Stimulated activated CD4-positive, alpha-beta T cell treated with anti-CD3 and anti-CD28 coated beads, Interleukin-1b, Interleukin-23, amount 100 ng/mL, for 1 hour (primary cell): ENCODE measurements at places on chromosomes 5 and 9.

DNA sequence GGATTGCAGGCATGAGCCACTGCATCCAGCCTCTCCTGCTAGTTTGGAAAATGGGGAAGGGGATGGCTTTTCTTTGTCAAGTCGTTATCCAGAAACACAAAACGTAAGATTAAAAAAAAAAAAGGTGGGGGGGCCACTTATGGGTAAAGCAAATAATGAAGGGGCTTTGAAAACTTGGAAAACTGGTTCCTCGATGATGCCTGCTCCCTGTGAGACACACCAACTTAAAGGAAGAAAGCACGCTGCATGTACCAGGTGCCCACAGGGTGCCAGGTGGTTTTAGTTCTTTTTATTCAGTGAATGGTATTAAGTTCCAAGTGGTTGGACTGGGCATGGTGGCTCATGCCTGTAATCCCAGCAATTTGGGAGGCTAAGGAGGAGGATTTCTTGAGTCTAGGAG is 170.1 kb downstream of the GOLPH3 start:
- DNase-seq = no peak

DNA sequence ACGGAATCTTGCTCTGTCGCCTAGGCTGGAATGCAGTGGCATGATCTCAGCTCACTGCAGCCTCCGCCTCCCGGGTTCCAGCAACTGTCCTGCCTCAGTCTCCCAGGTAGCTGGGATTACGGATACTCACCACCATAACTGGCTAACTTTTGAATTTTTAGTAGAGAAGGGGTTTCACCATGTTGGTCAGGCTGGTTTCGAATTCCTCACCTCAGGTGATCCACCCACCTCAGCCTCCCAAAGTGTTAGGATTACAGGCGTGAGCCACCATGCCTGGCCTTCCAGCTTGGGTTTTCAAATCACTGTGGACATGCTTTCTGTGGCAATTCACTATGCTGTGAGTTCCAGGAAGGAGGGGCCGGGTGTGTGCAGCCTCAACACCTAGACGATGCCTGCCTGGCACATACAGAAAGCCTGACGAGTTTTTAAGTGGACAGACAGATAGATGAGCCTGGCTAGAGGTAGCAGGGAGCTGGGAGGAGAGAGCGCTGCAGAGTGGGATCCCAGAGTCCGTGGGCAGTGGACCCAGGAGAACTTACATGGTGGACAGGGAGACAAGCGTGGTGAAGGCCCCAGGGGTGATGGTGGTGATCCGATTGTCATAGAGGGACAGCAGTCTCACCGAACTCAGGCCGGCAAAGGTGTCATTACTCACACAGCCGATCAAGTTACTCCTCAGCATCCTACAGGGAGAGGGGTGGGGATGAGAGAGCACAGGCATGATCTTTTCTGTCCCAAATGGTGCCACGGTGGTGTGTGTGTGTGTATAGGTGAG is 173.4 kb upstream of the PANK3 start:
- no peak for DNase-seq

DNA sequence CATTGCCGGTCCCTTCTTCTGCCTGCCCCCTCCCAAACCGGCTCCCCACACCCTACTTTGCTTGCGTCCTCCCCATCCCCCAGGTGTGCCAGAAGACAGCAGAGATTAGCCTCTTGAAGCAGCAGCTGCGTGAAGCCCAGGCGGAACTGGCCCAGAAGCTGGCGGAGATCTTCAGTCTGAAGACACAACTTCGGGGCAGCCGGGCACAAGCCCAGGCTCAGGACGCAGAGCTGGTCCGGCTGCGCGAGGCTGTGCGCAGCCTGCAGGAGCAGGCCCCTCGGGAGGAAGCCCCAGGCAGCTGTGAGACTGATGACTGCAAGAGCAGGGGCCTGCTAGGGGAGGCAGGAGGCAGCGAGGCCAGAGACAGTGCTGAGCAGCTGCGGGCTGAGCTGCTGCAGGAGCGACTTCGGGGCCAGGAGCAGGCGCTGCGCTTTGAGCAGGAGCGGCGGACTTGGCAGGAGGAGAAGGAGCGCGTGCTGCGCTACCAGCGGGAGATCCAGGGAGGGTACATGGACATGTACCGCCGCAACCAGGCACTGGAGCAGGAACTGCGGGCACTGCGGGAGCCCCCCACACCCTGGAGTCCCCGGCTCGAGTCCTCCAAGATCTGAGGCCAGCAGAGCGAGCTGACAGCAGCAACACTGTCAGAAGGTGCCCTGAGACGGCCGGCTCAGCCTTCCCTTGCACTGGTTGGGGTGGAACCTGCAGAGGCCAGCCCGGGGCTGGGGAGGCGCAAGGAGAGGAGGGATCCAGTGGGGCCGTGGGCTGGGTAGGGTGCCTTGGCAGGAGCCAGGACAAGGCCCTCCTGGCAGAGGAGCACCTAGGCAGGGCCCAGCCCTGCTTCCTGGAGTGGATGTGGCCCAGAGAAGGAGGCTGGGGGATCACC is 8.3 kb downstream of the N4BP3 start:
- no peak for DNase-seq

DNA sequence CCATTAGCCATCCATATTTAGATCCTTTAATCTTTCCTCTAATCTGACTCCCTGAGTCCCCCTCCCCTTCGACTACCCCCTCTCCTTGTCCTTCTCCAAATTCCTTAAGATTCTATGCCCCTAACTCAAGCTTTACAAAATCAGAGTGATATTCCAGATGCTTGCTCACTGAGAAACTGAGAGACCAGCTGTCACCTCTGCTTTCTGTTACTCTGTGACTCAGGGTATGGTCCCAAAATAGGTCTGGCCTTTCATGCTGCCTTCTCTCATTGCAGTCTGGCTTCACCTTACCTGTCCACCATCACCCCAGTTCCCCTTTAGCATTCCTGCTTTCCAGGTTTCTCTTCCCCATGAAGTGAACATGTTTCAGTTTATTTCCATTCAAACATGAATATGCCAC is 383.3 kb upstream of the SLC30A5 start:
- DNase-seq = no peak

DNA sequence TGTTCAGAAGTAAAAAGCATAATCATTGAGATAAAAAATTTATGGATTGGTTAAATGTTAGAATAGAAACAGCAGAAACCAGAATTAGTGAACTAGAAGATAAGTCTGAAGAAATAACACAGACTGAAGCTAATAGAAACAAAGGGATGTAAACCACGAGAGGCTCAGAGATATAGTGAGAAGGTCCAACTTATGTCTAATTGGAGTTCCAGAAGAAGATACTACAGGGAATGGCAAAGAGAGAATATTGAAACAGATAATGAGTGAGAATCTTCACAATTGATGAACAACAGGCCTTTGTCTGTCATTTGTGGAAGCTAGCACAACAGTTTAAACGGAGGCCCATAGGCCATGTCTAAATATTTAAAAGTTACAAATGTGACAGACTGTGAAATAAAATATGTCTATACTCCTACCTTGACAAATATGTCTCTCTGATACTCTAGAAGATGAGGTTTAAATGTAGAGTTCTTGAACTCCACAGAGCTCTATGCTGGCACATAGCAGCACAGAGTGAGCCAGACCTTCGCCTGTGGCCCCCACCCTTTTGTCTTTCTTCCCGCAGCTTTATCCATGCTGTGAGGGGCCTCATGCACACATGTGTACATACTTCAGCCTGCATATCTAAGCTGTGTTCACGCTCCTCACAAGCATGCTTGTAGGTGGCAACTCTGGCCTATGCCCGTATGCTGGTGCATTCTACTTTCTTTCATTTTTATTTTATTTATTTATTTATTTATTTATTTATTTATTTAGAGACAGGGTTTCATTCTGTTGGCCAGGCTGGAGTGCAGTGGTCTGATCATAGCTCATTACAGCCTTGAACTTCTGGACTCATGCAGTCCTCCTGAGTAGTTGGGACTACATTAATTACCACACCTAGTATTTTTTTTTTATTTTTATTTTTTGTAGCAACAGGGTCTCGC is 45.0 kb upstream of the ABL1 start:
- no peak for DNase-seq

GRCh38 chr5:7047511-7048261 is 334.5 kb downstream of the TENT4A start:
- DNase-seq = no peak
